ENCODE measurements at places on chromosomes 12 and 14. TPM values are rescaled to one million over a fixed set of nuclear protein-coding genes. Genes with fewer than 3 reads are reported as not detected.

Gene HPD
- not detected for total RNA-seq

DNA sequence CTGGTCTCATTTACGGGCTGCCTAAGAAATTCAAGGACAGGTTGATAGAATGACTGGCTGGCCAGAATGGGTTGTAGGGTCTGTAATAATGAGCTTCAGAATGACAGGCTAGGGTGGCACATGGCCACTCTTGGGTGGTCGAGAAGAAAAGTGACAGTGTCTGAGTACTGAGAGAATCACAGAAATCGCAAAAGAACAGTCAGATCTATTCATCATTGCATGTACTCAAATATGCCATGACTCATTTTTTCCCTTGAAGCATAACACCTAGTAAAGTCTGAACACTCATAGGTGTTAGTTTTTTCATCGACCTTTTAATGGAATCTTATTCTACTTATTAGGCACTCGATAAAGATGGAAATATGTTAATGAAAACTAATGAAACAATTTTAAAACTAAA is 37.8 kb upstream of the SEL1L start:
- no peaks in the 10 kb centered on the region for H3K36me3 ChIP-seq
- H3K4me3 ChIP-seq: no peak overlapping the region
- H3K27me3 ChIP-seq: peaks cover 10% of the 10 kb centered on the region
- no peak for DNase-seq
- no peak overlapping the region for H3K27ac ChIP-seq

Gene TCL1B
- total RNA-seq: not detected

Gene PRKD1
- not detected for total RNA-seq

- peaks cover 33% of the 10 kb centered on the region for H3K36me3 ChIP-seq
- no peaks in the 10 kb centered on the region for H3K27me3 ChIP-seq
- peak within 1 kb of the TSS; percentile 88 for H3K4me3 ChIP-seq
- peak; percentile 81 for DNase-seq
- H3K4me1 ChIP-seq: peaks cover 48% of the 10 kb centered on the region
These were observed at the start of gene FKBP11 for GRCh38 chr12:48925304-48926011. TSS of gene FKBP11 (minus strand) at chr12:48925492. CDS start at chr12:48925428, 64 bp downstream.

- no peak overlapping the region for H3K27ac ChIP-seq
- DNase-seq: no peak
- H3K36me3 ChIP-seq: peaks cover 4% of the 10 kb centered on the region
- H3K27me3 ChIP-seq: no peaks in the 10 kb centered on the region
- peaks cover 26% of the 10 kb centered on the region for H3K4me1 ChIP-seq
These were observed 18.2 kb downstream of the VASH1 start for GRCh38 chr14:76779221-76780057.

- peaks cover 2% of the 10 kb centered on the region for H3K36me3 ChIP-seq
- H3K4me3 ChIP-seq: no peak overlapping the region
- no peaks in the 10 kb centered on the region for H3K27me3 ChIP-seq
- peak; percentile 24 for DNase-seq
- peaks cover 12% of the 10 kb centered on the region for H3K4me1 ChIP-seq
- no peak overlapping the region for H3K27ac ChIP-seq
These were observed 19.4 kb upstream of the A2M start for GRCh38 chr12:9134981-9135628.

Gene SERPINA9
- not detected for total RNA-seq

Gene GPD1
- total RNA-seq: 0.34 TPM

Gene KRT5
- total RNA-seq: not detected

Gene IFNG-AS1
- total RNA-seq: 0.48 TPM

- peaks cover 40% of the 10 kb centered on the region for H3K4me1 ChIP-seq
- H3K36me3 ChIP-seq: peaks cover 2% of the 10 kb centered on the region
- H3K4me3 ChIP-seq: no peak overlapping the region
- no peak overlapping the region for H3K27ac ChIP-seq
- no peak for DNase-seq
- H3K27me3 ChIP-seq: no peaks in the 10 kb centered on the region
These were observed 14.3 kb downstream of the ARF6 start for GRCh38 chr14:49907186-49907585.

- no peaks in the 10 kb centered on the region for H3K27me3 ChIP-seq
- no peaks in the 10 kb centered on the region for H3K36me3 ChIP-seq
- peak; percentile 37 for DNase-seq
- no peak overlapping the region for H3K27ac ChIP-seq
These were observed 945 bp upstream of the HIP1R start for GRCh38 chr12:122834104-122834920.

GRCh38 chr12:51926064-51926632 is 18.8 kb downstream of the ACVRL1 start:
- no peaks in the 10 kb centered on the region for H3K27me3 ChIP-seq
- peaks cover 12% of the 10 kb centered on the region for H3K4me1 ChIP-seq
- H3K27ac ChIP-seq: no peak overlapping the region
- no peak for DNase-seq
- H3K4me3 ChIP-seq: no peak overlapping the region

DNA sequence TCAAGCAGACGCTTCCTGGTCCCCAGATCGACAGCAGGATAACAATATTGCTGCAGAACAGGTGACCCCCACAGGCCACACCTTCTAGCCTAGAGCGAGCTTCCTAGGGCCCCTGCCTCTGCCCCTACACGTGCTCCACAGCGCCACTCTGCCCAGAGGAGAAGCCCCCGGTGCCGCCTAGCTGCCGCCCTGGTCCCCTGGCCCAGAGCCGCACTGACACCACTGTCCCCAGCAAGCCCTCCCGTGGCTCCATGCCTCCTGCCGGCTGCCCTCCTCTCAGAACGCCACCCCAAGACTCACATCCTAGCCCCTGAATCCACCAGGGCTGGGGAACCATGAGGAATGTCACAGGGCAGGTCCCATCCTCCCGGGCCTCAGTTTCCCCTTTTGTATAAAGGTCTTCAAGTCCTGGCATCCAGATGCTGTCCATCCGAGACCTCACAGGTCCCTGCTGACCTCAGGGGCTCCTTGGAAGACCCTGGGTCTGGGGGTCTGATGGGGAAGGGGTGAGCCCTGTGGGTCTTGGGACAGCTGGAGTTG is 31.0 kb downstream of the JAG2 start:
- DNase-seq: no peak
- H3K4me3 ChIP-seq: no peak overlapping the region

- no peak overlapping the region for H3K4me3 ChIP-seq
- no peak overlapping the region for H3K27ac ChIP-seq
- H3K27me3 ChIP-seq: no peaks in the 10 kb centered on the region
- H3K4me1 ChIP-seq: no peaks in the 10 kb centered on the region
These were observed 85.3 kb downstream of the FBXW8 start for GRCh38 chr12:116996093-116996492.

Gene OTX2
- not detected for total RNA-seq

Gene NEUROD4
- total RNA-seq: not detected

Gene ERBB3
- 0.82 TPM for total RNA-seq

DNA sequence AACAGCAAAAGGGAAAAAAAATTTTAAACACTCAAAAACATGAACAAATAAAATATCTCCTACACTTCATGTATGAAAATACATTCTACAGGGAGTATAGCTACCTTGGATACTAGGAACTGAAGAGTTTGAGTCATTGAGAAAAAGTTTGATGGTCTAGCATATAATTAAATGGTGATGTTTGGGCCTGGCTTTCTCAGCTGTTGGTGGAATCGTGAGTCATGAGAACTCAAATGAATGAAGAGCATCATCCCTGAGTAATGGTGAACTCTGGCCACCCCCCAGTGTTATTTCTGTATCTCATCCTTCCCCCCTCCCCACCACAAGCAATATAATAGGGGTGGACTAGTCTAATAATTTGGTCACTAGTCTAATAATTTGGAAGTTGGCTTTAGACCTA is 6.7 kb upstream of the SLC6A15 start:
- no peak overlapping the region for H3K27ac ChIP-seq
- DNase-seq: no peak
- H3K27me3 ChIP-seq: peaks cover under 1% of the 10 kb centered on the region
- H3K4me3 ChIP-seq: no peak overlapping the region
- no peaks in the 10 kb centered on the region for H3K4me1 ChIP-seq

DNA sequence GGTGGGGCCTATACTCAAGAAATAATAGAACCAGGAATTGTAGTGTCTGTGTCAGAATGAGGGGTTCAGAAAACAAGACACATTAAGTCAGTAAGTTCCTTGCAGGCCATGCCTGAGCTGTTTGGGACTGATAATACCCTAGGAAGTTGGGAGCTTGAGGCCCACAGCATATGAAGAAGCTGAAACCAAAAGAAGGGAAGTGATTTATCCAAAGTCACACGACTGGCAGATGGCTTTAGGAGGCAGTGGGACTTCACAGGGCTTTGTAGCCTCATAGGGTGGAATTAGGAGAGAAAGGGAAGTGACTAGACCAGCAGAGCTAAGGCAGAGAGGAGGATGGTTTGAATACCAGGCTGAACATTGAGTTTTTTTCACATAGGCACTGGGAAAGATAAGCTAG is 56.6 kb upstream of the SRSF5 start:
- no peaks in the 10 kb centered on the region for H3K27me3 ChIP-seq
- H3K36me3 ChIP-seq: peaks cover 59% of the 10 kb centered on the region

Gene PPM1H
- total RNA-seq: not detected

- peak; percentile 50 for DNase-seq
- no peaks in the 10 kb centered on the region for H3K27me3 ChIP-seq
- peaks cover 28% of the 10 kb centered on the region for H3K36me3 ChIP-seq
- H3K4me3 ChIP-seq: peak overlapping the region; percentile 66
- peak overlapping the region; percentile 99 for H3K27ac ChIP-seq
- peaks cover 76% of the 10 kb centered on the region for H3K4me1 ChIP-seq
These were observed 276.5 kb upstream of the AMIGO2 start for GRCh38 chr12:47356129-47356700.

- H3K27ac ChIP-seq: no peak overlapping the region
- H3K27me3 ChIP-seq: no peaks in the 10 kb centered on the region
- H3K4me1 ChIP-seq: peaks cover 16% of the 10 kb centered on the region
- no peak for DNase-seq
- H3K36me3 ChIP-seq: peaks cover 18% of the 10 kb centered on the region
These were observed 8.5 kb downstream of the RACGAP1 start for GRCh38 chr12:50016501-50017475.

GRCh38 chr14:95335071-95335470 is 15.4 kb upstream of the CLMN start:
- no peak for DNase-seq
- H3K36me3 ChIP-seq: no peaks in the 10 kb centered on the region
- H3K27ac ChIP-seq: no peak overlapping the region
- peaks cover 6% of the 10 kb centered on the region for H3K27me3 ChIP-seq

Gene PAH
- total RNA-seq: not detected

- no peaks in the 10 kb centered on the region for H3K4me1 ChIP-seq
- H3K27ac ChIP-seq: no peak overlapping the region
- no peak for DNase-seq
- no peaks in the 10 kb centered on the region for H3K36me3 ChIP-seq
These were observed 194.1 kb downstream of the KTN1 start for GRCh38 chr14:55773984-55774545.

Gene LRP1-AS
- not detected for total RNA-seq

DNA sequence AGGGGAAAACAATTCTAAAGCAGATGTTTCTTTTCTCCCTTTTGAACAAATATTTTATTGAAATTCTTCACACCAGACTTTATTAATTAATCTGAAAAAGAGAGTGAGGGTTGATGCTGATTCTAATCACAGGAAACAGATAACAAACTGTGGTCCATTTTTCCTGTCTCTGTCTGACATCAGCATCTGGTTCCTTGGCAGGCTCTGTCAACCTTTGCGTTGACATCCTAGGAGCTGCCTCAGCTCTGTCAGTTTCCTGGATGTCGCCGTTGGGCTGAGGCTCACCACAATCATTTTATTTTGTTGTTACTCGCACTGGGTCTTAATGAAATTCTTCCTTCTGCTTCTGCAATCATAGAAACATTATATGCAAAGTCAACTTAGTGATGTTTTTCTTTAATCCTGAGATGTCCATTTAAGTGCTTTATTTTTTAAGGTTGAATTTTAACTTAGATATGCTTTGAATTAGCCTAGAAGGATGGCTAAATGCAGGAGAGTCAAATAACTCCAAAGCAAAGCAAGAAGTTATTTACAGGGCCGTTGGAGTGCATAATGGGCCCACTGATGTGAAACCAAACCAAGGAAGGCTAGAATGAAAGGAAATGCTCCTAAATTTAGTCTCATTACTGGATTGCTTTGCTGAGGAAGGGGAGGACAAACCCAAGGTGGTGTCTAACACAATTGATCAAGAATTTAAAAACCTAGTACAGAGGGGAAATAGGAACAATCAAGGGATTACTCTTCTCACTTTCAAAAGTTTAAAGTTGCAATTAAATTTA is 542.4 kb downstream of the FLRT2 start:
- DNase-seq: no peak
- peaks cover 2% of the 10 kb centered on the region for H3K36me3 ChIP-seq
- no peak overlapping the region for H3K4me3 ChIP-seq
- no peak overlapping the region for H3K27ac ChIP-seq
- no peaks in the 10 kb centered on the region for H3K27me3 ChIP-seq

Gene FAM234B
- total RNA-seq: 6.8 TPM

- H3K4me3 ChIP-seq: no peak overlapping the region
- peaks cover 4% of the 10 kb centered on the region for H3K27me3 ChIP-seq
- DNase-seq: no peak
These were observed 1147.6 kb downstream of the AACS start for GRCh38 chr12:126212824-126213223.

DNA sequence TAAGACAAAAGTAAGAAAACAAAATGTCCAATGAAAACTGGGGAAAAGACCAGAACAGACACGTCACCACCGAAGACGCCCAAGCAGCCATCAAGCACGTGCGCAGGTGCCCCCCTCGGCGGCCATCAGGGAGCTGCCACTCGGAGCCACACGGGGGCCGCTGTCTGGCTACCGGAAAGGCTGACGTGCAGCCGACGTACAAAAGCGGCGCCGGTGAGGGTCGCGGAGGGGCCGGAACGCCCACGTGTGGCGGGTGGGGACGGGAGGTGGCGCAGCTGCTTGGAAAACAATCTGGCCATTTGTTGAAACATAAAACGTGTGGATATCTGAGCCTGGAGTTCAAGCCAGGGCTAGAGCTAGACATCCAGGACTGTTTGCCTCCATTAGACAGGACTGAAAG is 60.7 kb downstream of the GALNT9 start:
- no peak overlapping the region for H3K27ac ChIP-seq
- H3K27me3 ChIP-seq: no peaks in the 10 kb centered on the region
- no peak overlapping the region for H3K4me3 ChIP-seq
- DNase-seq: no peak
- H3K36me3 ChIP-seq: no peaks in the 10 kb centered on the region

Gene CLBA1
- total RNA-seq: 1.2 TPM

DNA sequence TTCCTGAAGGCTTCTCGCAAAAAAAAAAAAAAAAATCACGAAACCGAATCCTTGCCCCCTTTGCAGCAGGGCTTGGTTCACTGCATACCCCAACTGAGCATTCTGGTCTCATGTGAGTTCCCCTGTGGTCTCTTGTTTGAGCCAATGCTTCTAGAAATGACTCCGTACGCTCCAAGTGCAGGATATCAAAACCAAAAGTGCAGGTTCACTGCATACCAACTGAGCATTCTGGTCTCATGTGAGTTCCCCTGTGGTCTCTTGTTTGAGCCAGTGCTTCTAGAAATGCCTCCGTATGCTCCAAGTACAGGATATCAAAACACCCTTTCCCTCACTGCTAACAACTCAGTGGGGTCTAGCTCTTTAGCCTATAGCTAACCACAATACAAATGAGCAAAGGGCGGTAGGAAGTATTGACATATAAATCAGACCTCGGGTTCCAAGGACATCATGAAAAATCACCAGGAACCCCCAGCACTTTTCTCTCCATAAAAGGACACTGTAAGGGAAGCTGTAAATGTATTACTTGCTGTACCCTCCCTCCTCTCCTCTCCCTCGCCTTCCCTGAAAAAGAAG is 206.3 kb upstream of the NOS1 start:
- no peaks in the 10 kb centered on the region for H3K27me3 ChIP-seq
- no peak overlapping the region for H3K27ac ChIP-seq
- no peak overlapping the region for H3K4me3 ChIP-seq
- no peaks in the 10 kb centered on the region for H3K36me3 ChIP-seq

All from activated CD4-positive, alpha-beta memory T cell treated with anti-CD3 and anti-CD28 coated beads for 36 hours (primary cell).